ENCODE measurements at places on chromosomes 2 and 18.

- no peak for DNase-seq
These were observed 335.2 kb downstream of the KCNJ3 start for GRCh38 chr2:155033652-155034051.

DNA sequence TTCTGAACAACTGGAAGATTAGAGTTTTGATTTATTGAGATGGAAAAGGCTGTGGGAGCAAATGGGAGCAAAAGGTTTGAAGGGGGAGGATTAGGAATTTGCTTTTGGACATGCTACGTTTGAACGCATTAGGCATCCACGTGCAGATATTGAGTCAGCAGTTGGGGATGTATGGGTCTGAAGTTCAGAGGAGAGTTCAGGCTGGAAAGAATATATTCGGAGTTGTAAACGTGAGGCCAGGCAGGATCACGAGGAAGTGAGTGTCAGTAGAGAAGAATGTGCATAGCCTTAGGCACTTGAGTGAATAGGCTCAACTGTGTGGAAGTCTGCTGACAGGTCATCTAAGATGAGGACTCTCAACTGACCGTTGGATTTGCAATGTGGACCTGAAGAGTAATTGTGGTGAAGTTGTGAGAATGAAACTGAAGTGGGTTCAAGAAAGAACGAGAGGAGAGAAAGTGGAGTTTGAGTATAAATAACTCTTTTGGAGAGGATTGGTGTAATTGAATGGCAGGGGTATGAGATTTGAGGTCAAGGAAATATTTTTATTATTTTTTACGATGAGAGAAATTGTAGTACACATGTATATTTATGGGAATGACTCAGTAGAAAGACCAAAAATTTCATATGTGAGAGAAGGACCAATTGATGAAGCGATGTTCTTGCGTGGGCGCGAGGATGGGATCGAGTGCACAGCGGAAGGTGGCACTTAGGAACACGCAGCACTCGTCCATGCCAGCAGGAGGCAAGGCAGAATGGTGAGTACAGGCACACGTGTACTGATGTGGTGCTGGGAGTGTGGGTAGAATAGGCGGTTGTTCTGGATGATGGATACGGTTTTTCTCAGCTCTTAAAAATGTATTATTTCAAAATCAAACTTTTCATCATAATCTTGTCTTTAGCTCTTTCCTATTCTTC is 40.5 kb upstream of the POLE4 start:
- DNase-seq, result no peak

GRCh38 chr2:8976442-8977259 is 26.8 kb downstream of the MBOAT2 start:
- DNase-seq, result no peak

DNA sequence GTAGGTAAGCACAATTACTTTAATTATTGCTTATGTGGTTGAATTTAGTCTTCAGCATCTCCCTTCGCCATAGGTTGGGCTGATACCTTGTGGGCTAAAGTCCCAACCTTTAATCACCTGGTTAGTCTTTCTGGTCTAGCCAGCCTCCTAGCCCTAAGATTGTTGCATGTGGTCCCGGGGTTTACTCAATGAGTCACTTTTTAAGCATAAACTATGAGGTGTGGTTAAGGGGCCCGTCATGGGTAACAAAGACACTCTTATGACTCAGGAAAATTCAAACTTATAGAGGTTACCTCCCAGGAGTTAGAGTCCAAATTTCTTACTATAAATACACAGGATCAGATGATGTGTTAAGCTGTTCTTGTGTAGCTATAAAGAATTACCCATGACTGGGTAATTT is 841.6 kb downstream of the TRIB2 start:
- DNase-seq, result no peak

- no peak for DNase-seq
These were observed 17.8 kb downstream of the NLRC4 start for GRCh38 chr2:32246911-32247310.

- no peak for DNase-seq
These were observed at the start of gene NT5C1B for GRCh38 chr2:18589354-18589753. NT5C1B (minus strand) TSS chr2:18589569; CDS start chr2:18589468, 101 bp downstream.

DNA sequence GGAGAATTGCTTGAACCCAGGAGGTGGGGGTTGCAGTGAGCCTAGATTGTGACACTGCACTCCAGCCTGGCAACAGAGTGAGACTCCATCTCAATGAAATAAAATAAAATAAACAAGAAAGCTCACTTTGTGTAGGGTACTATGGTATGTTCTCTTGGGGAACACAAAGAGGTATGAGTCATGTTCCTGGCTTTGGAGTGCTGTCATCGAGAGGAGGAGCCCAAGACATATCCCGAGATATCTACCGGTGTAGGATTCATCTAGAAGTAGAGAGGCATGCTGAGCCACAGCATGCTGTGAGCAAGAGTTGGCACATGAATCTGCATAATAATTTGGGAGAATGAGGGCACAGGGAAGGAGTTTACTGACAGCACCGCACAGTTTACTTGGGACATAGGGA is 244.9 kb upstream of the EPHA4 start:
- DNase-seq, result no peak

DNA sequence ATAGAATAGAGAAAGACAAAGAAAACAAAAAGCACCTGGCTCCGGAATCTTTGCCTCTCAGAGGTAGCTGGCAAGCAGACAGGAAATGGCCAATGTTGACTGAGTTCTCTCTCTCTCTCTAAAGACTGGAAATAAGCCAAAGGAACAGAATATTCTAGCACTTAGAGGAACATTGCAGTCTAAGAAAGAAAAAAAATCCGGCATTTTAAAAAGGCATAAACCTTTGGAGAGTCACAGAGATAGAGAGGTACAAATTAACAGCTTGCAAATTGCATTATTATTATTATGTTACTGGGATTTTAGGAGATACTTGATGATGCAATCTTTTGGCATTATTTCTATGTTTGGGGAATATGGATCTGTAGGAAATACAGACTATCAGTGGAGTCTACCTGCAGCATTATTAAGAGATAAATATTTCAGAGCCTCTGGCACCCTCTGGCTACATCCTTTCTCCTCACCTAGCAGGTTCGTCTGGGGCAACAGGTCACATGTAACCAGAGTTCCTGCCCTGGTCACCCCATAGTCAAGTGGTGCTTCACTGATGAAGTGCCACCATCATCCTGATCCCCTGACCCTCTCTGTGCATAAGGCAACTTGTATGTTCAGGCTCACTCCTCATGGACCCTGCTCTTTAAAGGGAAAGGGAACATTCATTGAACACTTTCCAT is 318.9 kb upstream of the ACVR2A start:
- no peak for DNase-seq

GRCh38 chr2:158513841-158514240 is 57.1 kb downstream of the PKP4 start:
- no peak for DNase-seq

GRCh38 chr2:18119883-18120282 is 241.4 kb downstream of the KCNS3 start:
- no peak for DNase-seq

GRCh38 chr18:11962597-11962996 is 18.7 kb upstream of the IMPA2 start:
- DNase-seq, result no peak

GRCh38 chr2:76187415-76187814 is 476.7 kb upstream of the GCFC2 start:
- DNase-seq, result no peak

GRCh38 chr2:207533461-207534008 is 3.8 kb downstream of the CREB1 start:
- DNase-seq, result no peak

DNA sequence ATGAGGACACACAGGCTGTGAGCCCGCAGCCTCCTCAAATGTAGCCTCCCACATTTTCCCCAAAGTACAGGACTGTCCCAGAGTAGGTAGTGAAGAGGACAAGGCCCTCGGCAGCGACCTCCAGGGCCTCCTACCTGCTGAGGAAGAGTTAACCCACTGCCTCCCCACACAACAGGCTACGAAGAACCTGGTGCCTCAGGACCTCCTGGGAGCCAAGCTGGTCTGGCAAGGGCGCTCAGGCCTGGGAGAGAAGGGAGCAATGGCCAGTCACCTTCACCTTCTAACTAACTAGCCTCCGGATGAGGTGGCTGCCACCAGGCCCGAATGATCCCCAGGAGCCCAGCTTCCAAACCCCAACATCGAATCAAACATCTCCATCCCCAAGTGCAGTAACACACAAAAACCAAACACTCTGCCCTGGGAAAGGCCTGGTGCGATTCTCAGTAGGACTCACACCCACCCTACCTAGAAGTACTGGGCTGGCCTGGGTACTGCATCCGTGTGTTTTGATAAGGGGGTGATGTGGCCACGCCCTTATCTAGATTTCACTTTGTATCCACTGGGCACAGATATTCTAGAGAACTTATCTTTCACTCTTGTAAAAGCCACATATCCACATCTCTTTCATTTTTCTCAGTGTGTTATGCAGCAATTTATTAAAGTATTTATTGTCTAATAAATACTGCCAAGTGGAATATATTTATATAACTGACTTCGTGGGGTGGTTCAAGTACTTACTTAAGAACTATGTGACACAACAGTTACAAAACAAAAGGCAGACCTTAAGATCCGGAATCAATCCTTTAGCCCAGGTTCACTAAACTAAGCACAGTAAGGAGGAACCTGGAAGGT is 9.7 kb downstream of the ERFE start:
- DNase-seq, result no peak

GRCh38 chr2:55049043-55049820 is 1.0 kb downstream of the RTN4 start:
- no peak for DNase-seq

GRCh38 chr2:31654241-31654640 is 73.5 kb upstream of the SRD5A2 start:
- DNase-seq, result no peak

DNA sequence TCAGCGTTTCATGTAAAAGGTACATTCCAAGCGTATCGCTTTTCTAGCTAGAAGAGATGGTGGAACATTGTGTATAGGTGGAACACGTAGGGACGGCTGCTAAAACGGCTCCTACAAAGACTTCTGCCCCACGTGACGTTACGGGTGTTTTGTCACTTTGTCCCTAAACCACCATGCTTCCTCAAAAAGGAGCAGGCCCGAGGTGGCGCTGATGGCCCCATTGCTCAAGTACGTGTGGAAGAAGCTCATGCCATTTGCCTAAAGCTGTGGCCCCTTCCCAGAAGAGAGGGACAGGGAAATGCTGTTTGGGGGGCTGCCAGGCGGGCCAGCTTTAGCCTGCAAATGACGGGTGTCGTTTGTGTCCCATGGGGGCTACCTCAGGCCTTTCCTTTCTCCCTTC is 72.7 kb downstream of the TMEM247 start:
- DNase-seq, result no peak

DNA sequence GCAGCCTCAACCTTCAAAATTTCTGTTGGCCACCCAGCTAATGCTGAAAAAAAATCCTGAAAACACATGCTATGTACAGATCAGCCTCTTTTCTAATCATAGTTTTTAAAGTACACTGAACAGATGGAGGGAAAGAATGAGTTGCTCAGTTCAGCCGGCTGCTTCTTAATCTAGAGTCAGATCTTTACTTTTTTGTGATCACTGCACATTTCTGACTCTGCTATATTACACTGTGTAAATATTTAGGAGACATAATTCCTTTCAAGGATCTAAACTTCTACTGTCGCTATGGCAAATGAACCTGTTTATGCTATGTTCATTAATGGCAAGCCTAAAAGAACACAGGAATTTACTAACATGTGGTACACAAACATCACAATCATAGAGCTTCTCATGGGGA is 114.2 kb downstream of the SRBD1 start:
- no peak for DNase-seq

DNA sequence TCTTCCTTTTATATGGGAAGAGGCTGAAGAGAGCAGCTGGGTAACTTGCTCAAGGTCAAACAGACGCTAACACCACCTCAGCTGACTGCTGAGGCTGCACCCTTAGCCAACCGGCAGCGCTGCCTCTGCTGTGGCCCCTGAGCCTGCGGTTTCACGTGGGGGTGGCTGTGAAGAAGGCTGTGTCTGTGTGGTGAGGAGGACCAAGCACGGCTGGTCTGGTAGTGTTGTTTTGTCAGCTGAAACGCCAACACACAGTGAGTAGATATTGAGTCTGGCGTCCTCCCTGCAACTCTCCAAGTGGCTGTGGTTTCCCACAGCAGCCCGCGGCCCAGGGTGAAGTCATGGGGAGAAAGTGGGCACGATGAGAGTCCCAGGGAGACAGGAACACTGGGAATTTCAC is 69.6 kb downstream of the THNSL2 start:
- no peak for DNase-seq

- DNase-seq, result no peak
These were observed 149.0 kb upstream of the EPC2 start for GRCh38 chr2:148495586-148495985.

DNA sequence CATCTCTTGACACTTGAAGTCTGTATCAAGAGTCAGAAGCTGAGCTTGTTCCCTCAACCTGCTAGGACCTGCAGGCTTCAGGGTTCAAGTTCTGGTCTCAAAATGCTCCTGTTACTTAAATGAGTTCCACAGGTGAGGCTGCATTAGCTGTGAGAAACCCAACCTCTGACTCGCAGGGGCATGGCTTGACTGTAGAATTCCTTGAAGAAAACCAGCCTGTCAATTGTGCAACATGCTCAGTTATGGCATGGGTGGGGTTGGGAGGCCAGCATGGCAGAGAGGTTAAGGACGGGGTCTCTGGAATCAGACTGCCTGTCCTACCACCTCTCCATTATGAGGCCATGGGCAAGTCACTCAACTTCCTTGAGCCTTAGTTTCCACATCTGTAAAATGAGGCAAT is 235.8 kb downstream of the EN1 start:
- no peak for DNase-seq

DNA sequence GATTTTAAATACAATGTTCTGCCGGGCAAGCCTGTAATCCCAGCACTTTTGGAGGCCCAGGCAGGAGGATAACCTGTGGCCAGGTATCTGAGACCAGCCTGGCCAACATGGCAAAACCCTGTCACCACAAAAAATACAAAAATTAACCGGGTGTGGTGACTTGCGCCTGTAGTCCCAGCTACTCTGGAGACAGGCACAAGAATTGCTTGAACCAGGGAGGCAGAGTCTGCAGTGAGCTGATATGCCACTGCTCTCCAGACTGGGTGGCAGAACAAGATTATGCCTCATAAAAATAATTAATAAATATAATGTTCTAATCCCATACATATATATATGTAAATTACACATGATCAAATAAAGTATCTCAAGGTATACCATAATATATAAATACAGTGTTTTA is 119.3 kb downstream of the C2orf74 start:
- DNase-seq, result no peak

- DNase-seq, result no peak
These were observed 33.5 kb downstream of the POLE4 start for GRCh38 chr2:74991977-74992376.

- no peak for DNase-seq
These were observed 34.2 kb downstream of the EMX1 start for GRCh38 chr2:72951303-72952095.

DNA sequence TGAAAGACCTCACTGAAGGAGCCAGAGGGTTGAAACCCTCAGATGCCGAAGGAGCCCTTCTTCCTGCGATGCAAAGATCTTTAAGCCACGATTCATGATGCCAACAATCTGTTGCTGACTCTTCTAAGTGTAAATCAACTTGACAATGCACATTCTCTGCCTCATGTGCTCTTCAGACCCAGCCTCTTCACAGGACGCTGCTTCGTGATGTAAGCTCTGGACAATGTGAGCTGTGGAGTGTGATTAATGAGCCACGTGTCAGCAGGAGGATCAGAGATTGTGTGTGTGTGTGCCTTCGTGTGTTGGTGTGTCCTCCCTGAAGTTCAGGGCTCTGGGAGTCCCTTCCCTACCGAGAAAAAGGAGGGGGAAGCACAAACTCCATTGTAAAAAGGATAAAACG is 26.5 kb upstream of the TWIST2 start:
- no peak for DNase-seq

- DNase-seq, result no peak
These were observed 602.4 kb upstream of the ACVR2A start for GRCh38 chr2:147242445-147242844.

- no peak for DNase-seq
These were observed 672.8 kb upstream of the SYT4 start for GRCh38 chr18:43950062-43950461.
